ENCODE measurements at places on chromosomes 11 and 22. TPM values are rescaled to one million over a fixed set of nuclear protein-coding genes. Genes with fewer than 3 reads are reported as not detected.

The ADAMTS8 gene
- total RNA-seq: not detected

DNA sequence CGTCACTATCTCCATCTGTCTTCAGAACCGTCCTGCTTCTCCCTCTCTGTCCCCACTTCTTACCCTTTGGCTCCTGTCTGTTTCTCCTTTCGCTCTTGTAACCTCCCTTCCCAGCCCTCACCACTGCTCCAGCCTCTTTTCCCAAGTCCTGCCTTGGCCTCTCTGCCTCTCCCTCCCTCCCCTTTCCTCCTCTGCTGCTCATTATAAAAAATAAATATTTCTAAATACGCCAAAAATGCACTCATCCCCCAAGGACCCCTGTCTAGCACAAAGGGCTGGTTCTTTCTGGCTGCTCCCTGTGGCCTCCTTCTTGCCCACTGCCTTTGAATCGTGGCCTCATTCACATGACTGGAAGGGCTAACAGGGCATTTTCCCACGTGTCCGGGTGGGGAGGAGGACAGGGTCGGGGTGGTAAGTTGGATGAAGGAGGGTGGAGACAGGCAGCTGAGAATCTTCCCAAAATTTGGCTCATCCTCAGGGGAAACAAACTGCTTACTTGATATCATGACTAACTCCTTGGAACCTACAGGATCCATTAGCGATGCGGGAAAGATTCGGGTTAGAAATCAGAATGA lies 26.4 kb upstream of the OAF start:
- no peak overlapping the region for H3K4me3 ChIP-seq
- H3K27ac ChIP-seq: no peak overlapping the region
- H3K36me3 ChIP-seq: no peaks in the 10 kb centered on the region
- no peaks in the 10 kb centered on the region for H3K27me3 ChIP-seq

GRCh38 chr22:43205748-43206508 lies 19.0 kb upstream of the TTLL12 start:
- H3K4me3 ChIP-seq: no peak overlapping the region
- no peak overlapping the region for H3K27ac ChIP-seq
- no peak for DNase-seq

DNA sequence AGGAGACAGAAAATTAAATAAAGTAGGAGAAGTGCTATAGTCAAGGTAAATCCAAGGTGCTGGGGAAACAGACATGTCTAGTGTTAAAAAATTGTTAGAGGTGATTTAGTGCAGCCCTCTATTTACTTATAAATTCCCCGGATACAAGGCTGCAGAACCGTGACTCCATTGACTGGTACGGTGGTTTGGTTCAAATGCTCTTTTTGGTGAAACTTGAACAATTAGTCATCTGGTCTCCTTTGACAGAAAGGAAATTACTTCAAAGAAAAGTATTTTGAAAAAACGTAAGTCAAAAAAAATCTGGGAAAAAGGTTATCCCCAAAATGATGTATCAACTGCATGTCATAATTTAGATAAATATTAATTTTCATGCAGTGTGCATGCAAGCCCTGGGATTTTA lies 399.2 kb downstream of the CNTN5 start:
- H3K36me3 ChIP-seq: no peaks in the 10 kb centered on the region
- H3K4me1 ChIP-seq: no peaks in the 10 kb centered on the region

The DAGLA gene
- total RNA-seq: 0.20 TPM

- no peaks in the 10 kb centered on the region for H3K27me3 ChIP-seq
- H3K4me1 ChIP-seq: no peaks in the 10 kb centered on the region
Observed at GRCh38 chr11:83102834-83103233, 31.1 kb upstream of the RAB30 start.

GRCh38 chr11:79897896-79898295 lies 457.1 kb upstream of the TENM4 start:
- no peaks in the 10 kb centered on the region for H3K36me3 ChIP-seq
- H3K4me1 ChIP-seq: no peaks in the 10 kb centered on the region
- no peaks in the 10 kb centered on the region for H3K27me3 ChIP-seq
- no peak for DNase-seq

GRCh38 chr11:115219376-115219775 lies 284.8 kb downstream of the CADM1 start:
- no peaks in the 10 kb centered on the region for H3K27me3 ChIP-seq
- H3K4me3 ChIP-seq: no peak overlapping the region
- H3K27ac ChIP-seq: no peak overlapping the region
- H3K36me3 ChIP-seq: no peaks in the 10 kb centered on the region

- no peaks in the 10 kb centered on the region for H3K4me1 ChIP-seq
- H3K27me3 ChIP-seq: no peaks in the 10 kb centered on the region
- DNase-seq: no peak
- H3K36me3 ChIP-seq: no peaks in the 10 kb centered on the region
Observed at GRCh38 chr11:30878400-30878799, 292.2 kb upstream of the MPPED2 start.

The CRYBA4 gene
- total RNA-seq: not detected

DNA sequence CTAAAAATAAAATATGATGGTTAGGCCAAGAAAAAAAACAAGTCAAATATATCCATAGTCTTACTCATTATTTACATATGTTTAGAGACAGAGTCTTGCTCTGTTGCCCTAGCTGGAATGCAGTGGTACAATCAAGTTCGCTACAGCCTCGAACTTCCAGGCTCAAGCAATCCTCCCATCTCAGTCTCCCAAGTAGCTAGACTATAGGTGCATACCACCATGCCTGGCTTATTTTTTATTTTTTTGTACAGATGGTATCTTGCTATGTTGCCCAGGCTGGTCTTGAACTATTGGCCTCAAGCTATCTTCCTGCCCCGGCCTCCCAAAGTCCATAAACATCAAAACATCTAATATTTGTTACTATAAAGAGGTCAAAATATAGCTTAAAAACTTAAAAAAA lies 36.1 kb downstream of the C2CD3 start:
- DNase-seq: no peak
- H3K4me1 ChIP-seq: no peaks in the 10 kb centered on the region
- peaks cover 29% of the 10 kb centered on the region for H3K36me3 ChIP-seq
- H3K4me3 ChIP-seq: no peak overlapping the region

The SART1 gene
- 69.9 TPM for total RNA-seq

DNA sequence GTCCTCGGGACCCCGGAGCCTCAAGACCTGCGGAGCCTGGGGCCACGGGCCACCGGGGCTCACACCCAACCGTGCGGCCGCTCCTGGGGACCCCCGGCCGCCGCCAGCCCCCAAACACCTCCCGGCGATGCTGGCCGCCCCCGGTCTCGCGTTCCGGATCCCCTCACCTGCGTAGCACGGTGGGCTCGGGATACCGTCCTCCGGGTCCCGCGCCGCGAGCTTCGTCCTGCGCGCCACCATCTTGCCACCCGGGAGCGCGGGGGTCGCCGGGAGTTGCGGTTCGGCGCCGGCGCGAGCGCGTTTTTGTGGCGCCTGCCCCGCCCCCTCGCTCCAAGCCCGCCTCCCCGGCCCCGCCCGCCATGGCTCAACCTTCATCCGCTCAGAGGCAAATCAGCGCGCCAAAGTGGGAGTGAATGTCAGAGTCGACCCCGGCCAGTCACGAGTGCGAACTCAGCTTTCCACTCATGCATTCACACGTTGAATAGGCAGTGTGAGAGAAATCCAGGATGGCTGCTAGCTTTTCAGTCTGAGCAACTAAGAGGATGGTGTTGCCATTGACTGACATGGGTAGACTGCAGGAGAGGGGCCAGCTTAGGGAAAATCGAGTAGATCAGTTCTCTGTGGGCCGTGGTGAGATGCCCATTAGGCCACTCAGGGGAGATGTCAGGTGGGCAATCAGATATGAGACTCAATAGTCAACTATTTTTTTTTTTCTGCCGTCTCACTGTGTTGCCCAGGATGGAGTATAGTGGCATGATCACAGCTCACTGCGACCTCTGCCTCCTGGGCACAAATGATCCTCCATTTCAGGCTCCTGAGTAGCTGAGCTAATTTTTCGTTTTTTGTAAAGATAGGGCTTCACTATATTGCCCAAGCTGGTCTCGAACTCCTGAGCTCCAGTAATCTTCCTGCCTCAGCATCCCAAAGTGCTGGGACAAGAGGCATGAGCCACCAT lies 28.3 kb downstream of the SERHL2 start:
- H3K4me3 ChIP-seq: peak overlapping the region; percentile 25
- peak; percentile 79 for DNase-seq
- peak overlapping the region; percentile 64 for H3K27ac ChIP-seq

DNA sequence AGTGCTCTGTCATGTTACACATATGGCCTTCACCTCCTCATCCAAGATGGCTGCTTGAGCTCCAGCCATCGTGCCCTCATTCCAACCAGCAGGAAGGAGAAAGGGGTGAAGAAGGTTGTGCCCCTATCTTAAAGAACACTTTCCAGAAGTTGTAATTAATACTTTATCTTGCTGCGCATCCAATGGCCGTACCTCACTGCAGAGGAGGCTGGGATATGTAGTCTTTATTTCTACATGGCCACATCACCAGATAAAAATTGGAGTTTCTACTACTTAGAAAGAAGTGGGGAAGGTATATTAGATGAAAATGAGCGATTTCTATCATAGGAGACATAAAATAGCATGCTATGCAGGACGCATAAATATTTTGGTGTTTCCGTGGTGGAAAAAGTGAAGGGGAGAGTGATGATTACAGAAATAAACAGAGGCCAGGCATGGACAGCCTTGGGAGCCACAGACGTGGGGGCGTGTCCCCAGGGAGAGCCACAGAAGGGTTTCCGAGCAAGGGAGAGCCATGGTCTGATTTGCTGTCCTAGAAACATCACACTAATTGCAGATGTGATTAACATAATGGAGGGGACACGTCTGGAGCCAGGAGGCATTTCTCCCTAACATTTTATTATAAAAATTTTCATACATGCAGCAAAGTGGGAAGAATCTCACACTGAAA lies 8.8 kb upstream of the MB start:
- no peak overlapping the region for H3K27ac ChIP-seq
- H3K4me1 ChIP-seq: peaks cover 7% of the 10 kb centered on the region
- H3K27me3 ChIP-seq: no peaks in the 10 kb centered on the region

- no peaks in the 10 kb centered on the region for H3K36me3 ChIP-seq
- H3K4me3 ChIP-seq: no peak overlapping the region
- DNase-seq: no peak
- no peak overlapping the region for H3K27ac ChIP-seq
Observed at GRCh38 chr11:94823102-94823732, 55.1 kb downstream of the AMOTL1 start.
